ENCODE measurements at places on chromosomes 5 and 9.

DNA sequence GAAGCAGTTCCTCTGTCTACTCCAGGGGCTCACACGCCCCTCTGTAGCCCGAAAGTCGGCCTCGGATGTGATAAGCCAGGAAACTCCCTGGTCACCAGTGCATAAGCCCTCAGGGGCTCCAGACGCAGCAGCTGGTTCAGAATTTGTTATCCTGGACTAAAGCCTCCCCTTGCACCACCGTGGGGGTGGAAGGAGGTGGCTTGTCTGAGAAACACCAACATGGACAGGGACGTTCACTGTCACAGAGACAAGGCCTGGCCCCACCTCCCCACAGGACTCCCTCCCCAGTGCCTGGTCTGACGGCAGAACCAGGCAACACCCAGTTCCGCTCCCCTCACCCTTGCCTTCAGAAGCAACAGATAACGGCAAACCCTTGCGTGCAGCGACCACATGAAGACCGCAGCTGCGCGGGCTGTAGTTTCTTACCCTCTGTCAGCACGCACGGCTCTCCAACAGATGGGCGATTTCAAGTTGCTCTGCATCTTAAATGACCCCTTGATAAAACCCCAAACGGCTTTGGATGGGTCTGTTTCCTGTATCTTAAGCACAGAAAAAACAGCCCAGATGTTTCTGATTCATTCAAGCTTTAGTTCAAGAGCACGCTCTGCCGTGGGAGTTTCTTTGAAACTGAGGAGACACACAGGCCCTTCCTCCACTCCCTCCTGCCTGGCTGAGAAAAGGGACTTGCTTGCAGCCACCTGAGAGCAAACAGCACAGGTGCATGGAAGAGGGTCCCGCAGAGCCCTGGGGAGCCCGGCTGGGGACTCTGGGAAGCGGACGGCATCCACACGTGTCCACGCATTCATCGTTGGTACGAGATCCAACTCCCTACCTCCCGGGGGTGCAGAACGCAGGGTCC, 44.7 kb upstream of the NKD2 start:
- DNase-seq = peak; percentile 95

GRCh38 chr5:27473307-27474046, 435.1 kb upstream of the CDH9 start:
- DNase-seq = no peak

GRCh38 chr9:83068414-83068813, 5.5 kb upstream of the RASEF start:
- no peak for DNase-seq

DNA sequence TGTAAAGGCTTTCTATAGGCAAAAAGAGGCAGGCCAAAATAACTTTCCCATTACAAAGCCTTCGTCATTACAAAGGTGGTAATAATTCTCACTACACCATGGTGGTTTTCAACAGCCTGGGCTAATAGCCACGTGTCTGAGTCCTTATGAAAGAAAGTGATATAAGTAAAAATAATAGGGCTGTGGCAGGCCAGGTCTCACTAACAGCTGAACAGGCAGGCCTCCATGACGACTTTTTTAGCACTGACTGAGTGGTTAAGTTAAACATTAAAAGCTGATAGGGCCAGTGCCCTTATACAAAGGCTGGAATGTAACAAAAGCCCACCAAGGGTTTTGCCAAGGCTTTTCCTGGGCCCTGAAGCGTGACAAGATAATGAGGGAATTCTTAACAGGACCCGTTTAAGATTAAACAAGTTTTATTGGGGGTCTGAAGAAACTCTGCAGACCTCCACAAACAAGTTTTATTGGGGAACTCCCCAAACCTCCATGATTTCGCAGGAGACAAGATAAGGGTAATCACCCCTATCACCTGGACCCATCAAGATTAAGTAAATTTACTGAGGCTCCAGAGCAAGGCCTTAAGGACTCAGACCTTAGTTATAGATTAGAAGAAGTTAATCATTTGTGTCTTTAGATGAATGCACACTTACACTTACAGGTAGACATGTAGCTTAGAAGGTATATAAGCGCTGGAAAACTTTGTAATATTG, 412.9 kb downstream of the CHSY3 start:
- DNase-seq = no peak

GRCh38 chr5:9799606-9800005, 169.5 kb upstream of the TAS2R1 start:
- no peak for DNase-seq

DNA sequence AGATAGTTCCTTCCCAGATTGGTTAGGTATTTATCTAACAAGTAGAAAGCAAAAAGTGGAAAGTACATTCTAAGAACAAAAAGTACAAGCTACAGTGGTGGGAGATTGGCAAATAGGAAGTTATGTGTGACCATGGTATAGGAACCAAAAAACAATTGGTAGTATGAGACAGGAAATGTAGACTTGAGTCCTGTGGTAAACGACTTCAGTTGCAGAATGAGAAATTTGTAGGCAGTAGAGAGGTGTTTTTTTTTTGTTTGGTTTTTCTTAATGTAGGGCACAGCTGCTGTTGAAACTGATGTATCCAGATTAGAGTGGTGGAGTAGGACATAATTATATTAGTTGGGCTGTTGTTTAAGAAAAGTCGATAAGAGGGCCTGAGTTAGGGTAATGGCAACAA, 72.0 kb downstream of the CCNH start:
- no peak for DNase-seq

GRCh38 chr9:137067860-137068538, 2.4 kb downstream of the SAPCD2 start:
- peak; percentile 77 for DNase-seq

DNA sequence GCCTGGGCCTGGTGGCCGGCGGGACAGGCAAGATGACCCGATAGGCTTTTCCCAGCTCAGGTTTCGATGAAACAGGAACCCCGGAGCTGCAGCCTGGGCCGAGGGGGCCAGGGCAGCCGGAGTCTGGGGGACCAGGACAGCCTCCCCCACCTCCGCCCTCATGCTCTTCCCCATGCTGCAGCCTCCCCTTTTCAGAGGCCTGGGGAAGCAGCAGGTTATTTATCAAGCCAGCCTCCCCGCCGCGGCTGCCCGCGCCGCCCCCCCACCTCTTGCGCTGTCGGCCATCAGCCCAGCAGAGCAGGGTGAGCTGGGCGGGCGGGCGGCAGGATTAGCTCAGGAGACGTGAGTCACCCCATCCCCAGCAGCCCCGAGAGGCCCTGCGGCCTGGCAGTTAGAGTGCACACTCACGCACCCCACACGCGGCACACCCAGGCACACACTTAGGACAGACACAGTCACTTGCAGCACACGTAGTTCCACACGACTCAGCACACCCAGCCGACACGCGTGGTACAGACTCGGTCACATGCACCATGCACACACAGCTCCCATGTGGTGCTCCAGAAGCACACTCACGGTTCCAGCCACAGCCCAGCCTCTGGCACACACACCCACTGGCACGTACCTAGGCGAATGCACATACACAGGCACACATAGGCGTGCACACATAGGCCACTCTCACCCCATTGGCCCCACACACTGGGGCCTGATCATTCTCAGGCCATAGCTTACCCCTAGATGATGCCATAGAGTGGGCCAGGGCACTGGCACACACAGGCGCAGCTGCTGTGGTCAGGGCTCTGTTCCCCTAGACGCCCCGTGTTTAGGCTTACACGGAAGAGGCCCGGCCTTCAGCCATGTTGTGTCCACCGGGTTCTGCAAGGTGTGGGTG, 13.0 kb downstream of the CXXC5 start:
- DNase-seq = no peak

- no peak for DNase-seq
Observed at GRCh38 chr5:14449052-14449661, 132.4 kb upstream of the OTULINL start.

- DNase-seq = no peak
Observed at GRCh38 chr5:78540335-78541085, 108.1 kb downstream of the LHFPL2 start.

- no peak for DNase-seq
Observed at GRCh38 chr5:131615957-131616356, 19.1 kb downstream of the RAPGEF6 start.

GRCh38 chr5:176810081-176810597, at the start of gene UNC5A:
TSS of gene UNC5A (plus strand) at chr5:176810559. CDS start at chr5:176810751, 192 bp downstream.
- DNase-seq = no peak

GRCh38 chr5:148386041-148386440, 2.3 kb downstream of the FBXO38 start:
- no peak for DNase-seq

DNA sequence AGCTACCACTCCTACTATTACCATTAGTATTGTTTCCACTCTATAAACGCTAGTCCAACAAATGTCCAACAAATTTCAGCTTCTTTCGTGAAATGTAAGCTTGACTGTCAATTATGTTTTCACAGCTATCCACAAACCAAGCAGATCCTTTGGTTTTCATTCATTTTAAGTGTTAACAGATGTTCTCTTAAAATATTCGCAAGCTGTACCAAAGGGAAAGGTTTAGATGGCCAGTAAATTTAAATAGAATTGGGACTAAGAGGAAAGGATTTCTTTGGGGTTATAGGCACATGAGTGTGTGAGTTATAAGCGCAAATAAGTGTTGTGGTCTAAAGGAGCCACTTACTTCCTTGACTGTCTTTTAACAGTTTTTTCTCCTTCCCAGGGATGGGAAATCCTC, 136.8 kb upstream of the ADRA1B start:
- DNase-seq = no peak

- DNase-seq = no peak
Observed at GRCh38 chr5:174288439-174288838, 242.9 kb downstream of the NSG2 start.

DNA sequence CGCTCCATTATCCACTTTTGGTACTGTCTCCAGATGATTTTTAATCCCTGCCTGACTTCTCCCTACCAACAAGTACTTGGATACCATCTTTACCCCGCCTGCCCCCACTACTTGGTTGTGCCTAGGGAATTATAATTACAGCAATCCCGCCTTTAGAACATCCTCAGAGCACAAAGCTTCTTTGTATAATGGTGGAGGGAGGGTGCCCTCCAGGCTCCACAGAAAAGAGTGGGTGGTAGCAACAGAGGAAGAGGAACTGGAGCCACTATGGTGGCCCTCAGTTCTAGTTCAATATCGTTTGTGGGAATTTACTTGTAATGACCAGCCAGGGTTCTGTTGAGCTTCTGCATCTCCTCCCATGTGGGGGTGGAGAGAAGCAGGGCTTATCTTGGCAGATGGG, 79.0 kb upstream of the RNF38 start:
- DNase-seq = no peak

Data from CMK (cell line).